ENCODE measurements at places on chromosomes 5 and 9.

GRCh38 chr5:135016861-135017290 is 17.2 kb downstream of the PITX1 start:
- DNase-seq: no peak

- no peak for DNase-seq
These were observed 207.1 kb upstream of the VLDLR start for GRCh38 chr9:2414465-2414864.

GRCh38 chr5:20340126-20340525 is 352.1 kb upstream of the CDH18 start:
- DNase-seq: no peak

GRCh38 chr9:85743275-85744128 is 1.7 kb upstream of the AGTPBP1 start:
- peak; percentile 9 for DNase-seq
